ENCODE measurements at places on chromosomes 11 and 22.

- H3K27ac ChIP-seq = no peak overlapping the region
- peaks cover 16% of the 10 kb centered on the region for H3K36me3 ChIP-seq
- H3K27me3 ChIP-seq = no peaks in the 10 kb centered on the region
- peak; percentile 74 for DNase-seq
- H3K4me3 ChIP-seq = no peak overlapping the region
These were observed 1.9 kb upstream of the PEX26 start for GRCh38 chr22:18075720-18076497.

- no peaks in the 10 kb centered on the region for H3K27me3 ChIP-seq
- H3K4me3 ChIP-seq = no peak overlapping the region
- H3K4me1 ChIP-seq = no peaks in the 10 kb centered on the region
- no peaks in the 10 kb centered on the region for H3K36me3 ChIP-seq
These were observed 32.2 kb upstream of the CARS1 start for GRCh38 chr11:3089236-3090061.

DNA sequence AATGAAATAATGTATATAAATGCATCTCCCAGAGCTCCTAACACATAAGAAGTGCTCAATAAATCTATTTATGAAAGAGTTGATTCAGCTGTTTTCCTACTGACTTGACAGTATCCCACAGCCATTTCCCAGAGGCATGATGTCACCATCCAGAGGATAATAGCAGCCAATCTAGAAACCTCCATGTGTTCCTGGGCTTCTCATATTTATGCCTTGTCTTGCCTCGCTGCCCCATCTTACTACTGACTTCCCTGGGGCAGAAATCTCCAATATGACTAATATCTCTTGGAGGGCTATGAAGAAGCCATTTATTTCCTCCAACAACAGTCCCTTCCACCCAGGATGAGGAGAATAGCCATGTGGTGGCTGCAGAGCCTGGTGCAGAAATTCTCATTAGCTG, 115.4 kb upstream of the NAV2 start:
- no peak for DNase-seq
- H3K27ac ChIP-seq = no peak overlapping the region
- H3K4me3 ChIP-seq = no peak overlapping the region
- H3K27me3 ChIP-seq = peaks cover 26% of the 10 kb centered on the region

DNA sequence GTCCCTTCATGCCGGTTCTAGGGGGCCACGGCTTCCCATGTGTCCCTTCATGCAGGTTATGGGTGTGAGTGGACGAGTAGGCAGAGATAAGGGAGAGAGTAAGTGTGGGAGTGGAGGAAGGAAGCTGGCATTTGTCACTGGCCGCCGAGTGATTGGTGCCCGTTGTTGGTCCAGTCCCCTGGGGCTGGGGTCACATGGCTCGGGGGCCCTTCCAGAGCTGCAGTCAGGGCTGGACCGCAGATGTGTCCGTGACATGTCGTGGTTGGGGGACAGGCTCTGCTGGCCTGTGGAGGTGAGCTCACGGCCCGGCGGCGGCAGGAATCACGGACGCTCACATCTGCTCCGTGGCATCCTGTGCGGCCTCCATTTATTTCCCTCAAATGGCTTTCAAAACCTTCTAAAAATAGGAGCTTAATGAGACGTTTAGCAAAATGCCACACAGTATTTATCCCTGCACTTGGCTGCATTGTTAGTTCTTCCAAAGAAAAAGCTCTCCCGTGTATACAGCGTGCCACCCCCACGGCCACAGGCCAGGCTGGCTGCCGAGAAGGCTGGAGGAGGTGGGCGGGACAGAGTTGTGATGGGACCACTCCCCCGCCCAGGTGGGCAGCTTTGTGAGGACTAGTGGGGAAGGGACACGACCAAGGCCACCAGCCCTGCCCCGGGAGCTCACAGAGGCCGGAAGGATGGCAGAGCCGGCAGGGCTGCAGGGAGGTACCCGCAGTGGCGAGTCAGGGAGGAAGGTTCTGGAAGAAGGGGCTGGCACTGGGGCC, 386.7 kb downstream of the TBC1D22A start:
- no peak for DNase-seq
- H3K4me1 ChIP-seq = no peaks in the 10 kb centered on the region
- no peak overlapping the region for H3K4me3 ChIP-seq

GRCh38 chr22:45397806-45398205, 15.6 kb downstream of the SMC1B start:
- H3K4me3 ChIP-seq = no peak overlapping the region
- no peaks in the 10 kb centered on the region for H3K36me3 ChIP-seq
- H3K4me1 ChIP-seq = no peaks in the 10 kb centered on the region
- no peak overlapping the region for H3K27ac ChIP-seq
- no peak for DNase-seq
